Mesothelial cell of epicardium (in vitro differentiated cells): ENCODE measurements at places on chromosomes 2 and 18. TPM values are rescaled to one million over a fixed set of nuclear protein-coding genes. Genes with fewer than 3 reads are reported as not detected.

- peaks cover 20% of the 10 kb centered on the region for H3K4me1 ChIP-seq
- H3K4me3 ChIP-seq: no peak overlapping the region
- H3K27me3 ChIP-seq: no peaks in the 10 kb centered on the region
- DNase-seq: no peak
- no peaks in the 10 kb centered on the region for H3K36me3 ChIP-seq
Observed at GRCh38 chr2:85455552-85456090, 37.1 kb downstream of the SH2D6 start.

Gene EPHA4
- total RNA-seq: 20.5 to 20.9 TPM (median 20.6 TPM) in 3 replicates

Gene ATP8B1
- total RNA-seq: 14.0 to 18.5 TPM (median 14.1 TPM) in 3 replicates

Gene RFX8
- 0.65 to 0.86 TPM (median 0.66 TPM) in 3 replicates for total RNA-seq

- DNase-seq: no peak
- no peak overlapping the region for H3K4me3 ChIP-seq
- H3K36me3 ChIP-seq: peaks cover 15% of the 10 kb centered on the region
- no peaks in the 10 kb centered on the region for H3K27me3 ChIP-seq
- no peak overlapping the region for H3K27ac ChIP-seq
- H3K4me1 ChIP-seq: peaks cover 19% of the 10 kb centered on the region
Observed at GRCh38 chr18:70151614-70152013, 53.9 kb downstream of the RTTN start.
